ENCODE measurements at places on chromosomes 4 and X.
A peak's percentile ranks its signal among the peaks of the same experiment; 100 is the strongest.

GRCh38 chr4:57073559-57073958 lies 36.6 kb downstream of the IGFBP7 start:
- no peak for DNase-seq

GRCh38 chrX:29447867-29448266 lies 767.5 kb upstream of the MAGEB2 start:
- no peak for DNase-seq

DNA sequence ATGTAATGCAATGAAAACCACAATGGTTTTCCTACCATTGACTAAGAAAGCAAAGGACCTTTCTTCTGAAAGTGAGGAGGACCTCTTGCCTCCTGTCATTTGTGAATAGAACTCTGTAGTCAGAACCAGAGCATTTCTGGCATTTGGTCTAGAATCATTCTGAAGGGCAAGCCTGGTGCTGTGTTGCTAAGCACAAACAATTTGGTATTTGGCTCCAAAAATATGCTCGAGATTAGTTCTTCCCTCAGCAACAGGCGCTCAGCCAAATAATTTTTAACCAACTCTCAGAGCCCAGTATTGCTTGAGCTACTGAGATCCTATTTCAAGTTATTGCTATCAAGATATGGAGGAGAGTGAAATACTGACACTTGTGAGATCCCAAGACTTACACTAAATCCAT lies 71.0 kb downstream of the SNCA start:
- peak; percentile 44 for DNase-seq

DNA sequence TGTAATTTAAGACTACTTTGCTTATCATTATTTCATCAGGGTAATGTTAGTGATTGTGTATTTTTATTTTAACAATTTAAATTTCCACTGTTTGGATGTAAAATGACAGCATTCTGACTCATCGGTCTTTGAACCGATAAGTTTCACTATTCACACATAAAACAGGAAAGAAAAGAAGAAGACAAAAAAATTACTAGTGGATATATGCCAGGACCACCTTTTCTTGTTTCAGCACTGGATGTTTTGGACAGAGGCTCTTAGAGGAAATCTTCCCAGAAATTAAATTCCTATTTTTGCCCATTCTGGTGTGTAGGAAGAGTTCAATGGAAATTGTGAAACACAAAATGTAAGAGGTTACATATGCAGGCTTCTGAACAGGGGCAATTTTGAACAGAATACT lies 57.4 kb downstream of the VEGFC start:
- DNase-seq, result peak; percentile 13

DNA sequence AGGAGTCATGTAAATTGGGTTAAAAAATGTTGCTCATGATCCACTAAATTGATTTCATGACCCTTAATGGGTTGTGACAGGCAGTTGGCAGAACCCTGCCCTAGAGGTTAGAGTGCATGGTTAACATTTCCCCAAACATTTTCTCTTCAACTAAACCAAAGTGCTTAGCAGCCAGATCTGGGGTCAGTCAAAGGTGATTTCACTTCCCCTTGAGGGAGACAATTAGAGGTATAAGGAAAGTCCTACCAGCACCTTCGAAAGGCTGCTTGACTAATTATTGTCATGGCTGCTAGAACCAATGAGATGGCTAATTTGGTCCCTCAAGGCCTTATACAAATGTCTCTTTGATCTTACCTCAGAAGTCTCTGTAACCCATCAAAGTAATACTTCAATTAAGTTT lies 30.9 kb upstream of the INTS6L start:
- no peak for DNase-seq

GRCh38 chrX:46582325-46582724 lies 8.8 kb downstream of the CHST7 start:
- DNase-seq, result peak; percentile 28

GRCh38 chrX:85591536-85591935 lies 212.1 kb upstream of the POF1B start:
- DNase-seq, result no peak

DNA sequence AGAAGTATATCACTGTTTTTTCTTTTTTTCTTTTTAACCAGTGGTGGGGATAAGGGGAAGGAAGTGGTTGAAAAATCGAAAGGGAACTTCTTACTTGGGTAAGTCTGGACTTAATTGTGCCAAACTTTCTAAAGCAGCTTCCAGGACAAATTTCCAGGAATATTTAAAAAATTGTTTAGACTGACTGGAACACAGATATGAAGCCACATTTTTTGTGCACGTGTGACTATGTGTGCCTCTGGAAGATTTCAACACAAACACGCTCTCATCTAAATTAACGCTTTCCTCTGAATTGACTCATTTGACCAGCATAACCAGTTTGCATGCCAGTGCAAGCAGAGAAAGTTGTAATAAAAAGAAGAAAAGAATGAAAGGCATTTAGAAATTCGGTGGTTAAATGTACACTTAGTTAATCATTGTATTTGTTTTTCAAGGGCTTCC lies 18.8 kb upstream of the YTHDC1 start:
- DNase-seq, result peak; percentile 70

Data from AG20443 (cell line).